ENCODE measurements at places on chromosomes 12 and 14.

GRCh38 chr14:44027397-44027796, 479.7 kb downstream of the FSCB start:
- no peak for DNase-seq

DNA sequence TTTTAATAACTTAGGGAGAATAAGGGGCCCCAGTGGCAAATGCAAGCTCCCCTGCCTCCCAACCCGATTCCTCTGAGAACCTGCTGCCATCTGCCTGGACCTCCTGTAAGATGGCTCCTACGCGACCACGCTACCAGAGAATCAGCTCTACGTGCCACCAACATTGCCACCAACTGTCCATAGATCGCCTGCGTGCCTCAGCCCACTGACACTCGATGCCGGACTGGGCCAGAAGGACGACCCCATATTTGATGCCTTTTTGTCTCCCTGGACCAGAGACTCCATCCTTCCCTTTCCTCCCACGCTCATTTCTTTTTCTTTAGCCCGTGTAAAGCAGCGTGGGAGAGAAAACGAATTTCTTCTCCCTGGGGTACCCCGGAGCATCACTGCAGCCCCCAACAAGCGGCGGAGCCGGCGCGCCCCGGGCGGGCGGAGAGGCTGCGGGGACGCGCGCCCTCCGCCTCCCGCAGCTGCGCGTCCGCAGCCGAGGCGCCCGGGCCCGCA, 565 bp upstream of the KLHL42 start:
- no peak for DNase-seq

- peak; percentile 77 for DNase-seq
Observed at GRCh38 chr14:61472011-61472672, 150.8 kb downstream of the PRKCH start.

DNA sequence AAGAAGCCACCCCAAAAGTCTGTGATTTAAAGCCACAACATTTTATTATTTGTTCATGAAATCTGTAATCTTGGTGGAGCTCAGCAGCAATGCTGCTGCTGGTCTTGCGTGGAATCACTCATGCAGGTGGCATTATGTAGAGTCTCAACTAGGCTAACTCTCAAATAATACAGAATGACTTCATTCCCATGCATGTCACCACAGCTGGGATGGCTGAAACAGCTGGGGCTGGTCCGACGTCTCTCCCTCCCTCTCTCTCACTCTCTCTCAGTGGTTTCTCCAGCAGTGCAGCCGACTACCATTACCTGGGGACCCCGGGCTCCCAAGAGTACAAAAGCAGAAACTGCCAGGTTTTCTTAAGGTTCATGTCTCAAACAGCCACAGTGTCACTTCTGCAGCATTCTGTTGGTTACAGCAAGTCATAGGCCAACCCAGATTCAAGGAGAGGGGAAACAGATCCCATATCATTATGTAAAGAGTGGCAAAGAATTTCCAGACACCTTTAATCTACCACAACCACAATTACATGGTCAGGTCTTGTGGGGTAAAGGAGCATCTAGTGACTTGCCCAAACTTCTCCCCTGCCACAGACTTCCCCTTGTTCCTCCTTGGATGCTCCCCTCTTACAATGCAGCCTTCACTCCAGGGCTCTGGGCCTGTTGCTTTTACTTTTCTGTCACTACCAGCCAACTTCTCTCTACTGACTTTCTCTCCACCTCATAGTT, 192.0 kb upstream of the HMGA2 start:
- DNase-seq: no peak

DNA sequence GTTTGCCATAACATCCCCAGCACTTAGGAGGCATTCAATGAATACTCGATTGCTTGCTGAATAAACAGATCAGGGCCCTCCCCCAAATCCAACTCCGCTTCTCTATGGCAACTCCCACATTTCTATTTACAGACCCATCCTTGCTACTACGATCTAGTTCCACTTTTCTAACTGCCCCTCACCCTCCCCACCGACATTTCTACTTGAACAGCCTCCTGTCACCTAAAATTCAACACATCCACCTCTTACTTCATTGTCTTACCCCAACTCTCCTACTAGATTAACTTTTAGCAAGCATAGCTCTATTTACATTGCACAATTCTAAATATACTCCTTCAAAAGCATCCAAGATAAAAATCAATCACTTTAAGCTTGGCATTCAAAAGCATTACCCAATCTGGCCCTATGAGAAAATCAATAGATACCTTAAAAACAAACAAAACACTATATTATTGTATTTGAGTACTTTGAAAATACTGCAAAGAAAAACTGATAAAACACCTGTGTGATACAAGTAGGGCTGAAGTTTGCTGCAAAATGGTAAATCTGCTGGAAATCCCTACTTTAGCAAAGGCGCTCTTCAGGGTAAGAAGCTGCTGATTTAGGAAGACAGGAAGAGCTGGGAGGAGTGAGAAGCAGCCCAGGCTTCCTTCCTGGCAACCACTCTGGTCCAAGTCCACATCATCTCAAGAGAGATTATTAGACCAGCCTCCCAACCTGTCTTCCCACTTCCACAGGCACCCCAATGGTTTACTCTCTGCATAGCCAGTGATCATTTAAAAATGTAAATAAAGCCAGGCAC, 96.4 kb downstream of the HECTD4 start:
- no peak for DNase-seq

GRCh38 chr14:65001723-65002122, 15.0 kb downstream of the FNTB start:
- DNase-seq: no peak

DNA sequence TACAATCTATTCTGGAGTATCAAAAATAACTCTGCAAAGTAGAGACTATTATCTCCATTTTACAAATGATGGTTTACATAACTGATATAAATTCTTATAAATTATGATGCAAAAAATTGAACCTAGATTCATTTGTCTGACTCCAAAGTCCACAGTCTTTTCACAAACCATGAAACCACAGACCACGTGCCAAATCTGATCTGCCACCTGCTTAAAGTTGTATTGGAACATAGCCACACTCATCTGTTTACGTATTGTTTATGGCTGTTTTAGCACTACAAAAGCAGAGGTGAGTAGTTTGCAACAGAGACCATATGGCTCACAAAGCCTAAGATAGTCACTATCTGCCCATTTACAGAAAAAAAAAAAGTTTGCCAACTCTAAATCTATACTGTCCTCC, 105.3 kb downstream of the KCNH5 start:
- DNase-seq: no peak

GRCh38 chr14:73757876-73758391, 43.8 kb upstream of the PNMA1 start:
- DNase-seq: no peak

- no peak for DNase-seq
Observed at GRCh38 chr14:56590535-56590960, 10.9 kb downstream of the TMEM260 start.

DNA sequence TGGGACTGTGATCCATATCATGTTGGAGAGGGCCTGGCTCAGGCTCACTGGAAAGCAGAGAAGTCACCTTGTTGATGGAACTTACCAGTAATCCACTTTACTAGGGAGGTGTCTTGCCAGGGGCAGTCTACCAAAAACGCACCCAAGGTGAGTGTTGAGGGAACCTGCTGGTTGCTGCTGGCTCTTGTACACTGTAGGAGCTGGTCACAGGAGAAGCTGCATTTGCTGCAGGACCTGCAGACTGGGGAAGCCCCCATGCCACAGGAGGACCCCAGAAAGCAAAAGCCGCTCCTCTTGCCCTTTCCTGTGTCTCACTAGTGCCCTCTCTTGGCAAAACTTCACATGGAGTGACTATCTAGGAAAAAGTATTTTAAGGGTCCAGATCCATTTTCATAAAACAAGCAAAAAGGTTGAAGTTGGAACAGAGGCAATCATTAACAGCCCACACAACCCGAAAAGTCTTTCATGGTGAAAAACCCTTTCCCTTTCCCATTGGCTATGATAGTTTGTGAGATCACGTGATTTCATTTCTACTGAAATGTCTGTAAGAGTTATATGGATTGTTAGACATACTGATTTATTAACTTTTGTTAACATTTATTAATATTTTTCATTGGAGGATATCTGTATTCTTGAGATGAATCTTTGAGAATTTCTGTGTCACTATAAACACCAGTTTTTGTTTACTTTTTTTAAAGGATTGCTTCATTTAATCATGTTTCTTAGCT, 59.2 kb downstream of the RASSF8 start:
- no peak for DNase-seq

DNA sequence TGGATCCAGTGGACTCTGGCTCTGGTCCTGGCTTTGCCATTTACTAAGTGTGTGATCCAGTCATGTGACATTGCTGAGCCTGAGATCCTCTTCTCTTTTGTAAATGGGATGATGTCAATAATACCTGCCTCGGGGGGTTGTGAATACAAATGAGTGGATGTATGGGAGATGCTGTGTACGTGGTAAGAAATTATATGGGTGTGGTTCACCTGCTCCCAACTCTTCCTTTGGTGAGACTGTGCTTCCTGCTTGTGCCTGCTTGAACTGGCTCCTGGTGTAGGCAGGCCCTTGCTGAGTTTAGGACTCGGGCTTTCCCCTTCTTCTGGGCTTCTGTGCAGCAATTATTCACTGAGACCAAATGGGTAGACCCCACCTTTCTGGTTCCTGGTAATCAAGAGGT, 189.5 kb upstream of the FRMD6 start:
- no peak for DNase-seq

Data from natural killer cell treated with Interleukin-12 subunit alpha and Interleukin-12 subunit beta and Interleukin-15 and Interleukin-18, amount 100 ng/mL, for 72 hours (primary cell).